Glutamatergic neuron (in vitro differentiated cells): ENCODE measurements at places on chromosomes 1 and 21. TPM values are rescaled to one million over a fixed set of nuclear protein-coding genes. Genes with fewer than 3 reads are reported as not detected.

CFAP107 gene
- total RNA-seq: not detected

KRTAP19-3 gene
- not detected for total RNA-seq

LHX8 gene
- not detected for total RNA-seq

NUP133 gene
- total RNA-seq: 42.9 TPM

TEDDM1 gene
- total RNA-seq: not detected

NDUFV3 gene
- total RNA-seq: 33.9 TPM

- H3K4me1 ChIP-seq: no peaks in the 10 kb centered on the region
- no peak overlapping the region for H3K27ac ChIP-seq
- DNase-seq: peak; percentile 91
- peaks cover 6% of the 10 kb centered on the region for H3K27me3 ChIP-seq
- H3K36me3 ChIP-seq: no peaks in the 10 kb centered on the region
These were observed 3.6 kb downstream of the REN start for GRCh38 chr1:204162494-204163074.

DNA sequence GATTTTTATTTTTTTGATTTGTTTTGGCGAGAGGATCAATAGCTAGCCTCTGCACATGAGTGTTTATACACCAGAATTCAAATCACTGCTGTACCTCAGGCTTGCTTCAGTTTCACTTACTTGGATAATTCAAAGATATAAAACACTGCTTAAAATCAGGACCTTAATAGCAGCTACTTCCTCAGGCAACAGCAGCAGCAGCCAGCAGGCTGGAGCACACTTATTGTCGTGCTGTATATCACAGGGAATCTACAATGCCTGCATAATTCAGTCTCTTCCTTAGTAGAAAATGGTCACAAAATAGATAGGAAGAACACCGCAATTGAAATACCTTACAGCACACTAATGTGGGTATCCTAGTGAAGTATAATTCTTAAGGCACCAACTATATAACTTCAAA lies 497.3 kb downstream of the NEGR1 start:
- no peaks in the 10 kb centered on the region for H3K36me3 ChIP-seq
- no peak overlapping the region for H3K27ac ChIP-seq
- no peaks in the 10 kb centered on the region for H3K27me3 ChIP-seq
- H3K4me1 ChIP-seq: no peaks in the 10 kb centered on the region

- no peaks in the 10 kb centered on the region for H3K4me1 ChIP-seq
- H3K27me3 ChIP-seq: no peaks in the 10 kb centered on the region
- DNase-seq: no peak
- H3K36me3 ChIP-seq: no peaks in the 10 kb centered on the region
These were observed 62.1 kb downstream of the ST3GAL3 start for GRCh38 chr1:43769350-43769908.

- H3K4me3 ChIP-seq: no peak overlapping the region
- H3K36me3 ChIP-seq: no peaks in the 10 kb centered on the region
- H3K4me1 ChIP-seq: no peaks in the 10 kb centered on the region
These were observed 7.3 kb downstream of the NDUFV3 start for GRCh38 chr21:42900446-42900845.

GRCh38 chr1:170340308-170340707 lies 191.7 kb upstream of the GORAB start:
- H3K4me3 ChIP-seq: no peak overlapping the region
- no peaks in the 10 kb centered on the region for H3K36me3 ChIP-seq
- no peaks in the 10 kb centered on the region for H3K4me1 ChIP-seq
- no peaks in the 10 kb centered on the region for H3K27me3 ChIP-seq

DNA sequence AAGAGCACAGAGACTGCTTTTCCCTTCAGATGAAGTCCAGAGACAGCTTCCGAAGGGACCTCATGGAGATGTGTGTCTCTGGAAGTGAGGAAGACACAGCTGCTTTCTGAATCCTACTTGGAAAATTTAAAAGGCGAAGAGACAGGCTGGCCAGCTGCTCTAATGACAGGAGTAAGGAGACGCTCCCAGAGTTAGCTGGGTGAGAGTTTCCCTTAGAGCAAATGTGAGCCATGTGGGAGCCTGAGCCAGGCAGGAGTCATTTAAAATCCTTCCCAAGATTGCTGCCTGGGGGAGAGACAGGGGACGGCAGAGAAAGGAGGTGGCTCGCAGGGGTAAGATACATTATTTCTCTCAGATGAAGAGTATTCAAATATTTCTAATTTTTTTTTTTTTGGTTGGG lies 53.1 kb downstream of the ZNF326 start:
- H3K27ac ChIP-seq: peak overlapping the region; percentile 66
- peaks cover 10% of the 10 kb centered on the region for H3K4me1 ChIP-seq
- no peak overlapping the region for H3K4me3 ChIP-seq
- H3K36me3 ChIP-seq: no peaks in the 10 kb centered on the region
- peaks cover 6% of the 10 kb centered on the region for H3K27me3 ChIP-seq
- DNase-seq: no peak

DNA sequence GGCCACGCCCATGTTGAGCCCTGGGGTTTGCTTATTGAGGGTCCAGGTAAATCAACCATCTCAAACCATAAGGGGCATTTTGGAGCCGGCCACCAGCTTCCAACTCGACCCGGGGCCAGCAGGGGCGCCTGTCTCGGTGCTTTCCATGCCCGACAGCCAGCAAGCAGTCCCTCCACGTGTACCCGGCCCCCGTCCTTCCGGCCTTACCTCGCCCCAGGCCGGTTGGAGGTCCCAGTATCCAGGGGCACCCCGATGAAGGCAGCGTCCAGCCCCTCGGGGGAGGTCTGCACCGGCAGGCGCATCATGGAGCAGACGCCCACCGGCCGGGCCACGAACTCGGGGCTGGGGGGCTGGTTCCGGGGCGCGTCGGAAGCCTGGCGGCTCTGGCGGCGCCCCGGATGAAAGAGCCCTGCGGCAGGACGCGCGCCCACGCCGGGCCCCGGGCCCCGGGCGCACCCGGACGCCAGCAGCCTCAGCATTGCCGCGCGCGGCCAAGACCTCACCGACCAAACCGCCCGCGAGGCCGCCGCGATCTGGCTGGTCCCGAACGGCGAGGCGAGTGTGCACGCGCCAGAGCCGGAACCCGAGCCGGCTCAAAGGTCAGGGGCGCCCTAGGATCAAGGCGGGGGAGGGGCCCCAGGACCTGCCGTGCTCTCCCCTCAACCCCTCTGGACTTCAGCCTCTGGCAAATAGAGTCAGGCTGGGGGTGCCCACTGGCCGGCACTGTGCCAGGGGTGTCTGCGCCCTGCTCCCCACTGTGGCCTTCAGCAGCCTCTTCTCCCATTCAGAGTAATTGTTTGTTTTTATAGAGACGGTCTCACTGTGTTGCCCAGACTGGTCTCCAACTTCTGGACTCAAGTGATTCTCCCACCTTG lies at the start of gene AGMAT:
AGMAT (minus strand) TSS at position 563 of the 875 bp plus-strand sequence; CDS start at position 479, 84 bp downstream.
- no peak within 1 kb of the TSS for H3K27ac ChIP-seq
- H3K27me3 ChIP-seq: peaks cover 2% of the 10 kb centered on the region
- DNase-seq: peak; percentile 70
- no peaks in the 10 kb centered on the region for H3K36me3 ChIP-seq

GRCh38 chr1:42424201-42424600 lies 31.6 kb downstream of the ZMYND12 start:
- no peaks in the 10 kb centered on the region for H3K36me3 ChIP-seq
- no peak overlapping the region for H3K4me3 ChIP-seq
- DNase-seq: no peak

DNA sequence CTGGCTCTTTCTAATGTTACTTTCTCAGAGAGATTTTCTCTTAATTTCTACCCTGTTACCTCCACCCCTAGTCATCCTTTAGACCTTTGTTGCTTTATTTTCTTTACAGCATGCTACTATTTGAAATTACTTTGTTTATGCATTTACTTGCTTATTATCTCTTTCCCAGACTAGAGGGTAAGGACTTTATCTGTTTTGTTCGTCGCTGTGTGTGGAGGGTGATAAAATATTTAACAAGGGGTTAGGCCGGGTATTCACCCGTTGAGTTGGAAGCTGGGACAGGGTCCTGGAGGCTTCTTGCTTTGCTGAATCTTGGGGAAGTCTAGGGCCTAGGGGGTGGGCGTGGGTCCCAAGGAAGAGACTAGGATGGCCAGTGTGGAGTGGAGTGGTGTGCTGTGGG lies 43.6 kb downstream of the CDC14A start:
- H3K27me3 ChIP-seq: no peaks in the 10 kb centered on the region
- H3K27ac ChIP-seq: no peak overlapping the region
- peaks cover 4% of the 10 kb centered on the region for H3K4me1 ChIP-seq
- H3K36me3 ChIP-seq: no peaks in the 10 kb centered on the region
- no peak overlapping the region for H3K4me3 ChIP-seq
